ENCODE measurements at places on chromosomes 4 and X.

GRCh38 chrX:146448791-146449190 is 360.8 kb upstream of the CXorf51B start:
- no peak for DNase-seq

- DNase-seq = no peak
These were observed 29.3 kb upstream of the LRAT start for GRCh38 chr4:154714339-154715040.

DNA sequence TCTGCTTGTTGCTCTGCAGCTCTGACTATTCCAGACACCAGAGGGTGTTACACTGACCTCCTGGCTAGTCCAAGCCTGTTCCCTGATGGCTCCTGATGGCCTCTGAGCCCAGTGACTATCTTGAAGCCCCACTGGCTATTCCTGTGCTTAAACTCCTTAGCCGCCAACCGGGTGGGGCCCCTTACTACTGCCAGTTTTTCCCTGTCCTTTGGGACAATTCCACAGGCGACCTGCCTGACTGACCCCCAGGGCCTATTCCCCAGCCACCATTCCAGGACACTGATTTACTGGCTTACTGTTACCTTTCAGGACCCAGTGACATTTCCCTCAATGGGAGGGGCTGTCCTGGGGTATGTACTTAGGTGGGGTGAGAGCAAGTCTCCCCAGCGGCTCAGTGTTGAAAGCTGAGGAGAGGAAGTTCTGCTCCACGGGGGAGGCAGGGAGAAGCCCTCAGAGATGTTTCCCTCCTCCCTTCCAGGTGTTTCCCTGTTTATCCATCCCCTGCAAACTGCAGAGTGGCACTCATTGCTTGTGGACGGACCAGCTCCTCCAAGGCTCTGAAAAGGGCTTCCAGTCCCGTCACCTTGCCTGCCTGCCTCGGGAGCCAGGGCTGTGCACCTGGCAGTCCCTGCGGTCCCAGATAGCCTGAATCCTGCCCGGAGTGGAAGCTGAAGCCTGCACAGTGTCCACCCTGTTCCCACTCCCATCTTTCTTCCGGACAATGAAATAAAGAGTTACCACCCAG is 4.0 kb downstream of the TIMP1 start:
- no peak for DNase-seq

- no peak for DNase-seq
These were observed 42.6 kb downstream of the GASK1B start for GRCh38 chr4:158130204-158130603.

DNA sequence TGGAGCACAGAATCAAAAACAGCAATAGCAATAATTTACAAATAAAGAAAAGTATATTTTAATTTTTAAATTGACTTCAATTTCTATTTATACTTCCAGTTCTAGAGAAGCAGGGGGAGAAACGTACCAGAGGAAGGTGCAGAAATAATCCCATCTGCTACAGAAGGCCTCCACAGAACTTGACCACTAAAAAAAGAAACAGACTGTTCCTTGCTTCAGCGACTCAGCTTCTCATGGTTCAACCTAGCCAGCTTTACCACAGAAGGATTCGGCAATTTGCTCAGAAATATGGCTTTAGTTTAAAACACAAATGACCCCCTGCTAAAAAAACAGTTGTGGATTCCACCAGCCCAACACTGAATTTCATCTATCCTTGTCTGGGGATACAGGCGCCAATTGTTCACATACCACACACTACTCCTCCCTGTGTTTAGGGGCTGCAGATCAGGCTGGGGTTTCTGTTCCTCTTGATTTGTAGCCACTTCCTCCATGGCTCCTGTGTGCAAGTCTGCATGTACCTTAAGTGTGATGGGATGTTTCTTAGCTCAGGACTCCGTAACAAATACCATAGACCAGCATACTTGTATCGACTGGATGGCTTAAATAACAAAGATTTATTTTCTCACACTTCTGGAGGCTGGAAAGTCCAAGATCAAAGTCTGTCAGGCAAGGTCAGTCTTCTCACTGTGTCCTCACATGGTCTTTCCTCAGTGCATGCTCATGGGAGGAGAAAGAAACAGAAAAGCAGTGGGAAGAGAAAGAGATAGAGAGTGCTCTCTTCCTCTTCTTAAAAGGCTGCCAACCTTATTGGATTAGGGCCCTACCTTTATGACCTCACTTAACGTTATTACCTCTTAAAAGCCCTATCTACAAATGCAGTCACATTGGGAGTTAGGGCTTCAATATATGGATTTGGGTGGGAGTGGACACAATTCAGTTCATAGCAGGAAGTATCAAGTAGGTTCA is 79.1 kb downstream of the AMOT start:
- no peak for DNase-seq

DNA sequence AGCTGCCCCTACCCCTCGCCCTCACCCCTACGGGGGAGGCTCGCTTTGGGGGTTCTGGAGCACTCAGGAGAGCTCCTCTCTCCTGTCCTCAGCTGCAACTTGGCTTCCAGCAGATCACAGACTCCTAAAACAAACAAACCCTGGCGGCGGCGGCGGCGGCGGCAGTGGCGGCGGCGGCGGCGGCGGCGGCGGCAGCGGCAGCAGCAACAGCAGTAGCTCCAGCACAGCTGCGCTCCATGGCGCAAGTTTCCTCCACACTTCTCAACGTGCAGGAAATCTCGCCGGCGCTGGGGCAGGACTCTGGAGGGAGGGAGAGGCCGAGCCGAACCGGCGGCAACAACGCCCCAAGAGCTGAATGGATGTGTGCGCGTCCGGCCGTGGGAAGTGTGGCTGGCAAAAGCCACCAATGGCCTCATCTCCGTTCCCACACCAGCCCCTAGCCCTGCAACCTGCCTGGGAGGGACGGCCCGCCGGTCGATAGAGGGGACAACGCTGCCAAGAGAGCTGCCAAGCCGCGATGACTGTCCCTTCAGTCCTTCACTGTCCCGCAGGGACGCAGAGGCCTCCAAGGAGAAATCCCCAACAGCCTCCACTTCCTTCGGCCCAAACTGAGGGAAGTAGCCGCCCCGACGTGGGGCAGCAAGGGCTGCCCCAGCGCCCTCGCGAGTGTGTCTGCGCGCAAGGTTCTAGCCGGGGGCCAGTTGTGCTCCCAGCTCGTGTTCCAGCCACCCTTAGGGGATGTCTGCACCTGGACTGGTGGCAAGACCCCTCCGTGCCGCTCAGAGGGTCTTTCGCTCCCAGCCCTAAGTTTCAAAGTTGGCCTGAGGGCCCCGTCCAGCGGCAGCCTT is 775 bp downstream of the SHROOM4 start:
- DNase-seq = no peak

DNA sequence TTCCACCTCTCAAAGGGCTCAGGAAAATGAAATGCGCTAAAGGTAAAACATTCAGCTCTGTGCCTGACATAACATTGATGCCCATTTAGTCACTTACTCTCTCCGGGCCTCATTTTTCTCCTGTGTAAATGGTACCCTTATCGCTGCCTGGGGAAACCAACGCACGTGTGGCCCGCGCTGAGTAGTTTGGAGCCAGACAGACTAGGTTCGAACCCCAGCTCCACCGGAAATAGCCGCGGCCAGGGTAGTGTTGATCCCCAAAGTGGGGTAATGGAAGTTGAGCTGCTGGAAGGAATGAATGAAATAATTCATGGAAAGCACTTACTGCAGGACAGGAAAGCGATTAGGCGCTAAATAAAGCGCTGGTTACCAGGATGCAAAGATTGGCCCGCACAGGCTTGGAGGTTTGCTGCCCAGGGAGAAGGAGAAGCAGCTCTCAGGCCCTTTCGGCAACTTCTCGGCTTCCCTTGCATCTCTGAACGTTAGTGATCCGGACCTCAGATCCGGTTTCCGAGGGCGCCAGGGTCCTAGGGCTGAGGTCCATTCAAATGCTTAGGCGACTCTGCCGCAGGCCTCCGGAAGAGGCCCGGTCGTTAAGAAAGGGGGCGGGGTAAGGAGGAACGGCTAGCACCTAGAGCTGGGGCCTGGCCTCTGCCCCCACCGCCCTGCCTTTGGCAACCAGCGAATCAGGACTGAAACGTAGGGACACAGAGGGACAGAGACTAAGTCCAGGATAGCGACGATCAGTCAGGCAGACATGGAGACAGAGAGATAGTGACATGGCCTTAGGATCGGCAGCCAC is 13.3 kb downstream of the NKX3-2 start:
- DNase-seq = no peak

DNA sequence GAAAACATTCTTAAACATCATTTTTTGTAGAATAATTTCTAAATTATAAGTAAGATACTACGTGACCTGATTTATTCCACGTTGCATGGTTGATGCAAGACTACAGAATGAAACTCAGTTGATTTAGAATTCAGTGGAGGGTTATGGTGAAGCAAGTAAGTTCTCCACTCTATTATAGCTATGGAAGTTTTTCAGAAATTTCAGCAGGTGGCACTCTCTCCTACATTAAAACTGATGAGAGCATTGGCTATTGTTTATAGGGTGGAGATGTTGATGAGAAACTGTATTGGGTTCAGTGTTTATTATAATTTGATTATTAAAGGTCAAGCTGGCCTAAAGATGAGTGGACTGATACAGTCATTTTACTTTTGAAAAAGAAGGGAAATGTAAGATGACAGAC is 88.0 kb downstream of the FNIP2 start:
- no peak for DNase-seq

- no peak for DNase-seq
These were observed 127.2 kb downstream of the UBE2K start for GRCh38 chr4:39825090-39825489.
